Activated CD4-positive, alpha-beta T cell treated with anti-CD3 and anti-CD28 coated beads, Interleukin-2, amount 50 U/mL, for 16 hours (primary cell): ENCODE measurements at places on chromosomes 4 and X.

DNA sequence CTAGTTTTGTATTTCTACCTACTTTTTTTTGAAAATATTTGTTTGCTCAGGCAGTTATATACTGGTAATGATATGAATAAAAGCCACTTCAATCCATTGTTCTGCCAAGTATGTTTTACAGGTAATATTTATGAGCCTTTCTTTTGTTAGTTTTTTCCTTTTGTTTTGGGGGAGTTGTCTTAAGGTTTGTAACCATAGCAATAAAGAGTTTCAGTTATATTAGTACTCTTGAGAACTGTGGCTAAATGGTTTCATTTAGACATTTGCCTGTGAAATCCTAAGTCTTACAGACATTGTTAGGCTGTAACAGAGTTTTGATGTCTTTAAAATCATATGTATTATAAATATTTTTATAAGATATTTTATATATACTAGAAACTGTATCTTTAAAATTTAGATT lies 150.1 kb downstream of the DIPK2B start:
- DNase-seq = no peak

DNA sequence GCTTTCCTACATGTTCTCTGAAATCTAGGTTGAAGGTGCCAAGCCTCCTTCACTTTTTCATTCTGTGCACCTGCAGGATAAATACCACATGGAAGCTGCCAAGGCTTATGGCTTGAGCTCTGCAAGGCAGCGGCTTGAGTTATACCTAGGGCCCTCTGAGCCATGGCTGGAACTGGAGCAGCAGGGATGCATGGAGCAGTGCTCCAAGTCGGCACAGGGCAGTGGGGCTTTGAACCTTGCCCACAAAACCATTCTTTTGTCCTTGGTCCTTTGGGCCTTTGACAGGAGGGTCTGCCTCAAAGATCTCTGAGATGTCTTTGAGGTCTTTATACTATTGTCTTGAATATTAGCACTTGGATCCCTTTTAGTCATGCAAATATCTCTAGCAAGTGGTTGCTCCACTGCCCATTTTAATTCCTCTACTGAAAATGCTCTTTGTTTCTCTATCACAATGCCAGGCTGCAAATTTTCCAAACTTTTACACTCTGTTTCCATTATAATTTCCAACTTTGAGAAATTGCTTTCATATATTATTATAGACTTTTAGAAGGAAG lies 536.2 kb upstream of the KLHL4 start:
- no peak for DNase-seq

GRCh38 chr4:140884431-140885058 lies 128.4 kb upstream of the TBC1D9 start:
- DNase-seq = peak; percentile 58

GRCh38 chr4:152979731-152980330 lies 43.7 kb downstream of the FHDC1 start:
- DNase-seq = no peak

DNA sequence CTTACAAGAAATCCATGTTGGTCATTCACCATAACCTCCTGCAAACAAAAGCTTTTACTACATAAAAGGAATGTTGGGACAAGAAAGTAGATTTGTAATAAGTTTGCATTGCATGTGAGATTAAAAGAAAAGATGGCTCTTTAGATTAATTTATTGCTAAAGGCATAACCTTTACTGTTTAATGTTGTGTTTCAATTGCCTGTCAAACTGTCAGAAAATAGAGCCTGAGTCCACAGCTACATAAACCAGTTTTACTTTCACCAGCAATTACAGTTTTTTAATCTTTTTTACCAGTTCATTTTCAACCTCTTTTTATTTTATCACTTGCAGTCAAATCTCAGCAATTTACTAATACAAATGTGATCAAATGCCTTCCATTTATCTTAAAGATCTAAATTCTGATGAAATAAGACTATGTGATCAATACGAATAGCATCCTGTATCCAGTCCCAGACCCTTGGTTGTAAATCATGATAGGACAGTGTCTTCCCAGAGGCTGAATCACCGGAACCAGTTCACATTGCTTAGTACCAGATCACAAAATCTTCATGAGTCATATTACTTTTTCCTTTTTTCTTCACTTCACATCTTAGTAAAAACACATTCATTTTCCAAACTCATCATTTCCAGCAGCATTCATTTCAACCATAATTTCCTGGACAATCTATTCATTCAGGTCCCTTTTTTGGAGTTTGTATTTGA lies 95.4 kb upstream of the FRG1 start:
- DNase-seq = no peak

DNA sequence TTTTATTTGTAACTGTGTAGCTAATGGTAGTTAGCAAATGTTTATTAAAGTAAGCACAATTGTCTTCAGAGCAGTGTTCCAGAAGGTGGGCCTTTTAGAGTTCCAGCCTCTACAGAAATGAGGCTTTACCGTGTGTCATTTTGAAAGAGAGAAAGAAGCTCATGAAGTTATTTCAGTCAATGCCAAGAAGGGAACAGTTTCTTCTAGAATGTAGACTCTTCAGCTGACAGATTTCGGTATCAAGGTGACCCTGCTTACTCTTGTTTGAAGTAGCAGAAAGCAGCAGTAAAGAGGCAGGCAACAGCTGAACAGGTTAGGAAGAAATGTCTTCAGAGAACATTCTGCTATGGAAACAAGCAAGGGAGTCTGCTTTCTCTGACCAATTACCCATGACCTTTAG lies 93.6 kb downstream of the TASL start:
- DNase-seq = no peak

DNA sequence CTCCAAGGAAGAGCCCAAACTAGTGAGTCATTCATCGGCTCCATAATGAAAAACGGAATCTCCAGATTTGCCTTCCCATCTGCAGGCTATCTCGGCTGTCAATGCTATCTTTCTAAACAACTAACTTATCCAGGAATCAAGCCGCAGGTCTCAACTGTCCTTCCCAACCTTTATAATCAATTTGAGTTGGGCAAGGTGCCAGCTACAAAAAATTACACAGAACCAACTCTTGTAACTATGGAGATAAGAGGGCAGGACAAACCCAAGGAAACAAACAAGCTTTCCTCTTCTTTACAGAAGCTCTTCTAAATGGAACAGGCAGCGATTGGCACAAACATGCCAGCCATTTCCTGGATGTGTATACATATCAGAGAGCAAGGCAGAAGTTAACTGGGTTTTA lies 61.2 kb upstream of the RAI2 start:
- no peak for DNase-seq

GRCh38 chr4:1208266-1208961 lies 36.0 kb upstream of the SPON2 start:
- DNase-seq = no peak

GRCh38 chr4:162510937-162511336 lies 347.1 kb upstream of the FSTL5 start:
- DNase-seq = no peak

DNA sequence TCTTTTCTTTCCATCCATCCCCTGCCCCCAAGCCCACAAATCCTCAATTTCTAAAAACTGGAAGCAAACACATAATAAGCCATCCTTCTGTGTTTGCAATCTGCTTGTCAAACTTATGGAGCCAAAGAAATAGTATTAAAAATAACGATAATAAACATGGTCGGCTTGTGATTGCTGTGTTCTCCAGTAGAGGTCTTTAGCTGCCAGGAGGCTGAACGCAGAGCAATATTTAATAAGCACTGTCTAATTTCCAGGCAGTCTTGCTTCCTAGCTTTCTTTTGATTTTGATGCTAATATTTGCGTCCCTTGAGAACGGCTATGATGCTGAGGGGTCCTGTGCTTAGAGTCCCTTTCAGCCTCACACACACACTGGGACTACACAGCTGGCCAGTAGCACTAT lies 3.2 kb upstream of the HELT start:
- DNase-seq = no peak

DNA sequence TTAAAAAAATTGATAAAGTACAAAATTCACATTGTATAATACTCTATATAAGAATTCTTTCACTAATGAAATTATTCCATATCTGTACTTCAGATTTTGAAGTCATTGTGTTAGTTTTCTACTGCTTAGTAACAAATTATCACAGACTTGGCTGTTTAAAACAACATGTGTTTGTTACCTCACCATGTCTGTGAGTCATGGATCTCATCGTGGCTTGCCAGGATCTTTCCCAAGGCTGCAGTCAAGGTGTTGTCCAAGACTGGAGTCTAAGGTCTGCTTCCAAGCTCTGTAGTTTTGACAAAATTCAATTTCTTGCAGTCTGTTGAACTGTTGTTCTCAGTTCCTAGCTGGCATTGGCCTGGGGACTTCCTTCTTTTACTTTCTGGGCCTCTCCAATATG lies 1286.9 kb downstream of the ADGRL3 start:
- DNase-seq = no peak

GRCh38 chr4:143281507-143282190 lies 55.0 kb upstream of the GAB1 start:
- DNase-seq = no peak

DNA sequence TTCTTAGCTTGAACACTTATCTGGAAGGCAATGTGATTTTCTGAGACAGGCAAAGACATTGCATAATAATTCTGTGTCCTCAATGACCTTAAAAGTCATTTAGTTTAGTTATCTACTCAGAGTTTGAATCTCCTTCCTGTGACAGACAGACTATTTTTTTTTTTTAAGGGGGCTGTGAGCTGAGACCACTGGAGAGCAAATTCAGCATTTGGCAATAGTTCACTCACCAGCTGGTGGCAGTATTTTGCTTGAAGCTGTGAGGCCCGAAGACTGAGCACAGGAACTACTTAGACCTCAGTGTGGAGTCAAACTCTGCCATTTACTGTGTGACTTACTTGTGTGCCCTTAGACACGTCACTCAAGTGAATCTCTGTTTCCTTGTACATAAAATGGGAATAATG lies 22.9 kb upstream of the CPE start:
- peak; percentile 15 for DNase-seq

DNA sequence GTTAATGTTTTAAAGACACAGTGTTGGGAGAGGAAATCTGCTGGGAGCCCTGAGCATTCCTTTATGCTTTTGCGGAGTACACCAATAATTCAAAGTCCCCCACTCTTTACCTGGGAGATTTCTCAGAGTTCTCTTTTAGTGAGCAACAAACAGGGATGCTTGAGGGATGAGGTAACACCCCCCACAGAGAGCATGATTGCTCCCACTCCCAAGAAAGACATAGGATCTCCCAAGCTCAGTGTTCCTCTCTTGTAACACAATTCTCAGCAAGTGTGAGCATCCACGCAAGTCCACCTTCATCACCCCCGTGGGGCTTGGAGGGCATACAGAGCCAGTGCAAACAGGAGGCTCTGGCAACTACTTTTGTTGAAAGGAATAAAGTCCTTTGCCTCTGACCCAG lies 36.1 kb downstream of the GSPT2 start:
- no peak for DNase-seq

GRCh38 chrX:72366701-72367454 lies 61.2 kb upstream of the CITED1 start:
- no peak for DNase-seq

DNA sequence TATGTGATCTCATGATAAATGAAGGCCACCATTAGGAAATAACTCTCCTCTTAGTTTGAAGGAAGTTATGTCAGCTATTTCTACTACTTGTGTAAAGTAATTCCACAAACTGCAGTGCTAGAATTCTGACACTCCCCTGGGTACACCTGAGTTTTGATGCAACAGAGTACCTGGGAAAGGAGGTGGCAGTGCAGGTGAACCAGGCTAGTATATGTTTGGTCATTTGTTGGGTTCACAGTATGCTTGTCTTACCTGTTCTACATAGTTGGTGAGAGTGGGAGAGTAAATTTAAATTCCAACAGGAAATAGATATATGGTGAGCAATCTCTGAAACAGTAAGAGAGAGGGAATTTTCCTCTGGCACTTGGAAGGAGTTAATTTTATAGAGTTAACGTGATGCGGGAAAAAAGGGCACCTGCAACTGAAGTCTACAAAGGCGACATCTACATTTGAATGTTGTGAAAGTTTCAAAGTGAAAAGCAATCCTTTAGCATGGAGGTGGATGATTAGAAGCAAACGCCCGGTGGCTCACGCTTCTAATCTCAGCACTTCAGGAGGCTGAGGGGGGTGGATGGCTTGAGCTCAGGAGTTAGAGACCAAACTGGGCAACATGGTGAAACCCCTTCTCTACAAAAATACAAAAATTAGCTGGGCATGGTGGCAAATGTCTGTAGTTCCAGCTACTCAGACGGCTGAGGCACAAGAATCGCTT lies 8.3 kb upstream of the SLC10A6 start:
- DNase-seq = no peak

DNA sequence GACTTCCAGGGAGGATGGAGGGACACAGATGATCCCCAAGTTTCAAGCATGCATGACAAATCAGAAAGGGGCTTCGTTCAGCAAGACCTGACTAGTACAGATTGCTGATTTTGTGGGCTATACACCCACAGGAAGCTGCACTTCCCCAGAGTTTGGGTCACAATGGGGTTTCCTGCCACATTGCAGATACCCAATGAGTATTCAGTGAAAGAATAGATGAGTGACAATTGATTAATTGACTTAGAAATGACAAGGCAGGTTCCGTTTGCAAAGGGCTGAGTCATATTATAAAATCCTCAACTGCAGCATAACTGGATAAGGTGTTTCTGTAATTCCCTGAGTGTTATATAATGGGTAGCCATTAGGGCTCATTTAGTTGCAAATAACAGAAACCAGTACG lies 146.6 kb upstream of the TBL1X start:
- peak; percentile 60 for DNase-seq

- no peak for DNase-seq
Measured at GRCh38 chrX:397575-397974, 10.9 kb upstream of the PPP2R3B start.

DNA sequence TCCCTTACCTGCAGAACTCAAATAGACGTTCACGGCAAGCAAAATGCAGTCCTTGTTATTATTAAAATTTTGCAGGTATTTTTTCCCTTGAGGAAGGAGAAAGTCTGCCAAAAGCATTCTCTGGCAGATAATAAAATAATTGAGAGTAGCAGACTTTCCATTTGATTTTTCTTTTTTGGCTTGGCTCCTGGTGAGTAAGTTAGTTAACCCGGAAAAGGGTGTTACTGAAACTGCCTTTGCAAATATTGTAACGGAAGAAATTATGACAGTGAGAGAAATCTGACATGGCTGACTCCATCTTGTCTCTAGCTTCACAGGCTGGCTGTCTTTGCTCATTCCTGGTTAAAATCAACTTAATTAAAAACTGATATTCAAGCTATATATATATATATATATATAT lies 100.5 kb downstream of the GPR143 start:
- no peak for DNase-seq

DNA sequence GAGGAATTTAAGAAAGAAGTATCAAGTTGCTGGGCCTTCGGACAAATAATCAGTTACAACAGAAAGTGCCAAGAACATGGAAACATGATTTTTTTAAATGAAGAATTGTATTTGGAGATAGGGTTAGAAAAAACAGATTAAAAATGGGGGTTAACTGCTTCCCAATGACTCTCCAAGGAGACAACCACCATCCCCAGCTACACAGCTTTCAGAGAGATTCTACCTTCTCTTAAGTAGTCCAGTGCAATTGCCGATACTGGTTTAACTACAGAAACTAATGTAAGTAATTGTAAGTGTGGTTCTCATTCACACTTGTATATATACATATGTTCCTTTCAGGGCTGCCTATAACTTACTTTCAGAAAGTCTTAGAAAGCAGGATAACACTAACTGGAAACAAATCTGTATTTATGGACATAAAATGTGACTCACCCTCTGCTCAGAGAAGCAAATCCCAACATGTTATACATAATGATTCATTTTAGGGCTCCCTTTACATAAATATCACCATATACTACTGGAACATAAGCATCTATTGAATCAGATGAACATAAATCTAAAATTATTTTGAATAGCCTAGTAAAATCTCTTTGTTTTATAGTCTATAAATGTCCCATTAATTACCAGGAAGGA lies 248.9 kb upstream of the UGT8 start:
- no peak for DNase-seq
